Panc1 (cell line): ENCODE measurements at places on chromosomes 2 and 18.

DNA sequence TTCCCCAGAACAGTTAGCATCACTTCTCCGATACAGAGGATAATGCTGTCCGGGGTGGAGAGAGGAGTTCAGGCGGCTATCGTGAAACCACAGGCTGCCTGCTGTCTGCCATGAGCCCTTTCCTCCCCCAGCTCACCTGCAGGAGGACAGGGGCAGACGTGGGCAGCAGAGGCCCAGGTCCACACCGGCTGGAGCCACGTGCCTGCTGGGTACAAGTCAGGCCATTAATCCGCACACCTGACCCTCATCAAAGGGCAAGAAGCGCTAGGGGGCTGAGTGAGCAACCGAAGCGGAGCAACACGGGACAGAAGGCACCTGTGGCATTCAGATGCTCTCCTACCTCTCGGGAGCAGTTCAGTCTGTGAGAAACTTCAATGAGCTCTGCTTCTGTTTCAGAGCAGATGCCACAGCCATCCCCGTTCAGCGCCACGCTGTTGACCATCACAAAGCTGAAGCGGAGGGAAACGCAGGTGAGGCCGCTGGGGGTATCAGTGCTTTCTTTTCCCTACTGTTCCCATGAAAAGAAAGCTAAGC lies 21.5 kb downstream of the MPPE1 start:
- DNase-seq = no peak

DNA sequence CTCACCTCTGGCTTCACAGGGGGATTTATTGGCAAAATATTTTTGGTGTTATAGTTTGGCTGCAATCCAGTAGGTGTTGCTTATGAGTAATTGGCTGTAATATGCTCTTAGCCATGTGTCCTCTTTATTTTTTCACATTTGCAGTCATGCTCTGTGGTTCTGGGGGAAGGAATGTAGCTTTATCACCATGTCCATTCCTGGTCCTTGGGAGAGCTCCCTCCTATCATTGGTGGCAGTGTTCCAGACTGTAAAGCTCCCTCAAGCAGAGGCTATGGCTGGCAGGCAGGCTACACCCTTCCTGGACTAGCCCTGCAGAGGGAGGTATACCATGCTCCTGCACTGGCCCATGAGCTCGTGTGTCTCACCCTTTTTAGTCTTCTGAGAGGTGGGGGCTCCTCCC lies 120.0 kb upstream of the FSIP2 start:
- DNase-seq = no peak

DNA sequence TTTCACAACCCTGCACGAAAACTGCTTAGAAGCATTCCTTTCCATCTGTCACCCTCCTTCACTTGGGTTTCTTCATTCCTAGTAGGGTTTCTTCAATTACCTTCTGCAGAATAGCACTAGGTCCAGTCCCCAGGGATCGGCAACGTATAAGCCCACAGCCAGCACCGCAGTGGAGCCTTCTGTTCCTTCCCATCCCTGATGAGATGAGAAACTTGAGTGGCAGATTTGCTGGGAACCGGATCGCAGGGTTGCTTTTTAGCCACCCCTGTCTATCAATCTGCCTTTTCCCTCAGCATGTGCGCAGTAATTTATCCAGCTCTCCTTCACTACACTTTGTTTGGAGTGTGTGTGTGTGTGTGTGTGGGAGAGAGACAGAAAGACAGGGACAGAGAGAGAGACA lies 94.2 kb downstream of the CD8B2 start:
- DNase-seq = no peak

GRCh38 chr2:33583194-33583938 lies 15.7 kb downstream of the FAM98A start:
- DNase-seq = no peak

GRCh38 chr2:110740747-110741349 lies 8.5 kb downstream of the ACOXL start:
- no peak for DNase-seq

- DNase-seq = no peak
Observed at GRCh38 chr2:61172671-61173070, 10.7 kb downstream of the C2orf74 start.

GRCh38 chr18:69948919-69949537 lies 1.4 kb upstream of the CD226 start:
- no peak for DNase-seq

DNA sequence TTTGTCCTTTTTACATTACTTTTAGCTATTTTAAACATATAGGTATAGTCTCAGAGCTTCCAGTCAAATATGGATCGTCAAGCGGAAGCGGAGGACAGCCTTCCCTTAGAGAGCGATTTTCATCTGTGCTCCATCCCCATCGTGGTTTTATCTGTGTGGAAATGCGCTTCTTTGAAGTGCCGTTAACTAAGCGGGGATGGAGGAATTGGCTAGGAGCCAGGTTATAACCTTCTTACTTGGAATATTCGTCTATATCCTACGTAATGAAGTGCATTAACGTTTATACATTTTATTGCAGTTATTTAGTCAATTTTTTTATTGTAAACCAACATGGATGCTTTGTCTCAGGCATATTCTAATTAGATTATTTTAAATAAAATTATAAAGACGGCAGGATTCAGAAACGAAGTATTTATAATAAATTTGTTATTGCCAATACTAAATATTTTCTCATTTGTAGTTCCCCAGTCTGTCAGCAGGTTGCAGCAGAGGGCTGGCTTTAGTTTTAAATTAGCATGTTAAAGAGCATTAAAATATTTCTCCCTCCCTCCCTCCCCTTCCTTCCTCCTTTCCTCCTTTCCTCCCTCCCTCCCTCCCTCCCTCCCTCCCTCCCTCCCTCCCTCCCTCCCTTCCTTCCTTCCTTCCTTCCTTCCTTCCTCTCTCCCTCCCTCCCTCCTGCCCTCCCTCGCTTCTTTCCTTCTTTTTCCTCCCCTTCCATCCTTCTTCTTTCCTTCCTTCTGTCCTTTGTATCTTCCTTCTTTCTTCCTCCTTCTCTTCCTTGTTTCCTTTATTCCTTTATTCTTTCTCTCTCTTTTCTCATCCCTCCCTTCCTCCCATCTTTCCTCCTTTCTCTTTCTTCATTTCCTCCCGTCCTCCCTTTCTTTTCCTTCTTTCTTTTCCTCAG lies 80.6 kb upstream of the DOCK10 start:
- no peak for DNase-seq

DNA sequence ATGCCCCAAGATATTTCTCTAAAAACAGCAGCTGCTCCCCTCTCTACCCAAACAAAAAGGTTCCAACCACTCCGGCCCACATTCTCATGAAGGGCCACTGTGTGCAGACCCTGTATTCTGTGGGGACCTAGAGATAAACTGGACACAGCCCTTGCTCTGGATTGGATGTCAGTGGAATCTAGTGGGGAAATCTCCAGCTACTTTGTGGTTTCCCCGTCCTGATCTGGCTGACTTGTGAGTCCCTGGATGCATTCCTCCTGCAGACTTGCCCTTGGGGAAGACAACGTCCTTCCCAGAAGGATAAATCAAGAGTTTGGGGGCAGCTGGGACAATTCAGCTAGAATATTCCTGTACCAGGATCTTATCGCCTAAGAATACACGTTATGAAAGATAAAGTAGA lies 151.1 kb downstream of the FSHR start:
- DNase-seq = no peak
